ENCODE measurements at places on chromosomes 16 and 17.

- no peak for DNase-seq
- peak overlapping the region; percentile 68 for H3K4me3 ChIP-seq
- H3K27me3 ChIP-seq = no peaks in the 10 kb centered on the region
- H3K4me1 ChIP-seq = peaks cover 28% of the 10 kb centered on the region
Observed at GRCh38 chr16:70520612-70521297, 2.6 kb downstream of the COG4 start.

GRCh38 chr16:13956635-13957196, 36.8 kb downstream of the ERCC4 start:
- peak overlapping the region; percentile 23 for H3K4me3 ChIP-seq
- no peaks in the 10 kb centered on the region for H3K36me3 ChIP-seq

GRCh38 chr17:39196808-39197291, 619 bp downstream of the CACNB1 start:
- no peak overlapping the region for H3K27ac ChIP-seq
- H3K4me1 ChIP-seq = peaks cover 32% of the 10 kb centered on the region
- H3K4me3 ChIP-seq = peak overlapping the region; percentile 82
- DNase-seq = no peak

- H3K4me1 ChIP-seq = peaks cover 4% of the 10 kb centered on the region
- H3K27me3 ChIP-seq = no peaks in the 10 kb centered on the region
- no peak overlapping the region for H3K27ac ChIP-seq
Observed at GRCh38 chr17:63809970-63810369, 17.3 kb upstream of the PSMC5 start.

DNA sequence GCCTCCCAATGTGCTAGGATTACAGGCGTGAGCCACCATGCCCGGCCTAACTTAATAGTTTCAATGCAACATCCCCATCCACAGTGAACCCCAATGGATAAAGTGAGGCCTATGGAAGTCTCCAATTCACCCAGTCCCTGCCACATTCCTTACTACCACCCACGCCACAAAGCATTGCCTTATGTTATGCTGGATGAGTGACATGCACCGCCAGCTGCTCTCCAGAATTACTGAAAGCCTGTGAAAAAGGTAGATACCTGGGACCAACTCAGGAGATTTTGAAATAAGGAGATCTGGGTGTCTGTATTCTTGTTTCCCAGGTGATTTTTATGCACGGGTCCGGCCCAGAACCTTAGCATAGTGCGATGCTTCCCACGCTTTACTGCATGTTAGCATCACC, 16.9 kb upstream of the GAS7 start:
- no peak overlapping the region for H3K4me3 ChIP-seq
- no peak overlapping the region for H3K27ac ChIP-seq
- no peak for DNase-seq
- H3K36me3 ChIP-seq = no peaks in the 10 kb centered on the region
- no peaks in the 10 kb centered on the region for H3K27me3 ChIP-seq
- H3K4me1 ChIP-seq = no peaks in the 10 kb centered on the region

GRCh38 chr17:1385861-1386260, 14.2 kb downstream of the YWHAE start:
- DNase-seq = no peak
- no peak overlapping the region for H3K4me3 ChIP-seq
- no peak overlapping the region for H3K27ac ChIP-seq
- H3K27me3 ChIP-seq = no peaks in the 10 kb centered on the region
- peaks cover 20% of the 10 kb centered on the region for H3K4me1 ChIP-seq

DNA sequence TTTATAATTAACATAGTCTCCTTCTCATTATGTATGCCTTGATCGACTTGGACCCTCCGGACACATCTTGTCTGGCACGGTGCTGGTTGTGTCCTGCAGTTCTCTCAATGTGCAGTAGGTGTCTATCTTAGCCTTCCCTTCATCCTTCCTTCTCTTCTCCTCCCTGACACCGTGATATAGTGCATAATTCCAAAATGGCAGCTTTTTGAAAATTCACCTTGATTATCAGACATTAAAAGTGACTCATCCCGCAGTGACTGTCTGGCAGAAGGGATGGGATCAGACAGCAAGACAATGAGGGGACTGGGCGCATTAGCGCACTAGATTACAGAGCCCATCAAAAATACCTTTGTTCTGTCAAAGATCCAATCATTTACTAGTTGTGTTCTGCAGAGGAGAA, 70.0 kb upstream of the PMFBP1 start:
- peaks cover 12% of the 10 kb centered on the region for H3K4me1 ChIP-seq
- DNase-seq = no peak
- H3K36me3 ChIP-seq = no peaks in the 10 kb centered on the region
- H3K4me3 ChIP-seq = no peak overlapping the region
- H3K27me3 ChIP-seq = peaks cover 7% of the 10 kb centered on the region
- H3K27ac ChIP-seq = no peak overlapping the region

GRCh38 chr16:27027971-27028370, 38.8 kb upstream of the C16orf82 start:
- no peak overlapping the region for H3K27ac ChIP-seq
- H3K4me3 ChIP-seq = no peak overlapping the region

GRCh38 chr16:84266451-84266850, 26.6 kb upstream of the KCNG4 start:
- no peak overlapping the region for H3K27ac ChIP-seq
- H3K4me1 ChIP-seq = no peaks in the 10 kb centered on the region
- H3K36me3 ChIP-seq = no peaks in the 10 kb centered on the region
- H3K27me3 ChIP-seq = no peaks in the 10 kb centered on the region
- DNase-seq = peak; percentile 9

DNA sequence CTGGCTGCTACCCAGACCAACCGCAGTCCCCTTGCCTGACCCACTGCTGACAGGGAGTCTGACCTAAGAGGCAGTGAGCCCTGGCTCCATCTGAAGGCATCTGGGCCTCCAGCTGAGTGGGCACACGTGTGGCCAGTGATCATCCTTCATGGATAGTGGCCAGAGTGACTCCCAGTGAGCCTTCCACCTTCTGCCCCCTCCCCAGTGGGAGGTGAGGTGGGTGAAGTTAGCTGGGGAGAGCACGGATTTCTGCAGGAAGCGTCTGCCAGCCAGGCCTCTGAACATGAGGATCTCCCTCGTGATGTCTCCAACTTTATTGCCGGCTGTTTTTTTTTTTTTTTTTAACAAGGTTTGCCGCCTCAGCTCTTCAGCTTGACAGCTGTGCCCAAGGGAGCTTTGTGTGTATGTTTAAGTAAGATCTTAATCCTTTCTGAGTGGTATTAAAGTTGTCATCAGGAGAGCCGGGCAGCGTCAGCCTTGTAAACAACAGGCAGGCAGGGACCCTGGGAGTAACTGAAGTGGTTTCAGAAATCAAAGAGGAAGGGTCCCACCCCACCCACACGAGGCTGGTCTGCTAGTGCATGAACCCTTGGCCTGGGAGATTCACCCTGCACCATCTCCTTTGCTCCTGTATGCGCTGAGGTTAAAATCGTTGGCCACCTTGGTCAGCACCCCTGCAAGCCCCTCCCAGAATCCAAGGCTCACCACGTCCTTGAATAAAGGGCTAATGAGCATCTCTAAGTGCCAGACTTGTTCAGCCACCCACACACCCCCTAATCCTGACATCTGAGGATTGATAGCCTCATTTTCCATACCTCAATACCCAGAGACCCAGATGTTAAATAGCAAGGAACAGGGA, 33.3 kb downstream of the RHBDL3 start:
- H3K4me3 ChIP-seq = no peak overlapping the region
- DNase-seq = no peak
- peaks cover 8% of the 10 kb centered on the region for H3K27me3 ChIP-seq
- H3K36me3 ChIP-seq = no peaks in the 10 kb centered on the region
- H3K4me1 ChIP-seq = peaks cover 2% of the 10 kb centered on the region

GRCh38 chr16:72844225-72844920, 203.6 kb downstream of the ZFHX3 start:
- peaks cover 29% of the 10 kb centered on the region for H3K4me1 ChIP-seq
- no peak for DNase-seq
- H3K36me3 ChIP-seq = no peaks in the 10 kb centered on the region

DNA sequence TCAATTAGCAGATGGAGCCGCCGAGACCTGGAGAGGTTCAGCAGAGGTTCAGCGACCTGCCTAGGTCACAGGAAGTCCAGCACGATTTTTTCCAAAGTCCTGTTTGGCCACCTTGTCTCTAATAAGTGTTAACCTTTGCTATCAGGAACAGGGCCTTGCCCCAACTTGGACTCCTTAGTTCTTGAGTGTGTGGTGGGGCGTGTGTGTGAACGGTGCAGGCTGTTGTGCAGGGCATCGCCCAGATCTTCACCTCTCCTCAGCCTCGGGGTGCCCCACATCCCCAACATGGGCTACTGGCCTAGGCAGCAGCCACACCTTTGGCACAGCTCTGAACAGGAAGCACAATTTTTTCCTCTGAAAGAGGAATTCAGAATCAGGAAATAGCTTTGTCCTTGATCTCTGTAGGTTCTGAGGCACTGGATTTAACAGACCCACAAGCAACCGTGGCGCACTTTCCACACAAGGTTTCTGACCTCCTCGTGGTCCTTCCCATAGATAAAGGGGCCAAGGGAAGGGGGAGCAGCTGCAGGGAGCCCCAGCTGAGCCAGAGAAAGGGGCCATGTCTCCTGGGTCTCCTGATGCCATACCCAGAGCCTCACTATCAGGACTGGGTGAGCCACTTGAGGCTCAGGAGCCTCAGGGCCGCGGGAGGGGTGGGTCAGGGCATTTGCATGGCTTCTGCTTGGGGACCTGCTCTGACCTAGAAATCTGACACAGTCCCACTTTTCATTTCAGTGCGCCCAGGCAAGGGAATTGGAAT, 10.4 kb downstream of the MPRIP start:
- H3K36me3 ChIP-seq = peaks cover 2% of the 10 kb centered on the region
- DNase-seq = no peak
- H3K27ac ChIP-seq = no peak overlapping the region
- no peak overlapping the region for H3K4me3 ChIP-seq

DNA sequence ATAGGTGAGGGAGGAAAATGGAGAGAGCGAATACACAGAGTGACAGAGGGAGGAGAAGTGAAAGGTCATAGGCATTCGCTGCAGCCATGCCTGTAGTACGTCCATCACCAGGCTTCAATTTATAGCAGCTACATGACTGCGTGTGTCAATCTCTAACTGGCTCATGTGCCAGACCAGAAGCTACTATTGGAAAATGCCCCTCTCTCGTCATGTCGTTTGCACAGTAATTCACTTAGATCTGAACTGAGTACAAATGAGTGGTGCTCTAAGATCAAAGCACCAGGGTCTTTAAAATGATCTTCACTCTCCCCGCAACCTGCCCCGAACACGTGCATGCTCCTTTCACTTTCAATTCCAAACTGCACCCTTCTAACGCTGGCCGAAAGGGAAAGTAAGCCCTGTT, 51.3 kb downstream of the ADCY9 start:
- H3K36me3 ChIP-seq = peaks cover 33% of the 10 kb centered on the region
- peaks cover 9% of the 10 kb centered on the region for H3K4me1 ChIP-seq
- peaks cover 2% of the 10 kb centered on the region for H3K27me3 ChIP-seq
- peak; percentile 32 for DNase-seq

DNA sequence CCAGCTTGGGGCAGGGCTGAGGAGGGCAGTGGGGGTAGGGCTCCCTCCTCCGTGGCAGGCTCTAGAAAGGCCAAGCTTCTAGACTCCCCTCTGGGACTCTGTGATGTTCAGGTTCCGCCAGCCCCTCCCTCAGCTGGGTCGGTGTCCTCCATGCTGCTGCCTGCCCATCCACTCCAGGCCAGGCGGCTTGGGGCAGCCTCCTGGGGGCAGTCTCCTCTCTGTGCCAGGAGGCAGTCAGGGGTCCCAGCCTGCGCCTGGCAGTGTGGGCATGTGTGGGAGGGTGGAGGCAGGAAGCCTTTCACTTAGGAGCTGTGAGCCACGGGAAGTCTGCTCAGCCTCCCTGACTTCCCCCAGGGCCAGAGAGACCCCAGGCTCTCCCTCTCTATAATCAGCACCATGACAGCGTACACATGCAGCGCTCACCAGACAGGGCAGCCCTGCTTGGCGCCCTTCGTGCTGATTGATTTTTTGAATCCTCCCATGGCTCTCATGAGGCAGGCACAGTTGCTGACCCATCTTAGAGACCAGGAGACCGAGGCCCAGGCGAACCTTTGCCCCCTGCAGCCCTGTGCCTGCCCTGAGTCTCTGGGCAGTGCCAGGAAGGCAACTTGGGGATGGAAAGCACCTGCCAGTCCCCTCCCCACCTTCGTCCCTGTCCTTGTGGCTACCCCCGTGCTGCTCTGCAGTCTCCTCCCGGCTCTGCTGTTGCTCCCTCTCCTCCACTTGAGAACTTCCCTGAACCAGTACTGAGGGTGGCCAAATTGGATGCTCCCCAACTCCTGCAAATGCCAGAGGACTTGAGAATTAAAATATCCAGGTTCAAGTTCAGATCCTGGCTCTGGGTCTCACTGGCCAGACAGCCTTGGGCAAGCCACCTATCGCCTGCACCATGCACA, 234.7 kb upstream of the GSE1 start:
- H3K4me1 ChIP-seq = no peaks in the 10 kb centered on the region
- DNase-seq = no peak
- H3K36me3 ChIP-seq = no peaks in the 10 kb centered on the region
- no peak overlapping the region for H3K27ac ChIP-seq
